ENCODE measurements at places on chromosomes 16 and 17.

DNA sequence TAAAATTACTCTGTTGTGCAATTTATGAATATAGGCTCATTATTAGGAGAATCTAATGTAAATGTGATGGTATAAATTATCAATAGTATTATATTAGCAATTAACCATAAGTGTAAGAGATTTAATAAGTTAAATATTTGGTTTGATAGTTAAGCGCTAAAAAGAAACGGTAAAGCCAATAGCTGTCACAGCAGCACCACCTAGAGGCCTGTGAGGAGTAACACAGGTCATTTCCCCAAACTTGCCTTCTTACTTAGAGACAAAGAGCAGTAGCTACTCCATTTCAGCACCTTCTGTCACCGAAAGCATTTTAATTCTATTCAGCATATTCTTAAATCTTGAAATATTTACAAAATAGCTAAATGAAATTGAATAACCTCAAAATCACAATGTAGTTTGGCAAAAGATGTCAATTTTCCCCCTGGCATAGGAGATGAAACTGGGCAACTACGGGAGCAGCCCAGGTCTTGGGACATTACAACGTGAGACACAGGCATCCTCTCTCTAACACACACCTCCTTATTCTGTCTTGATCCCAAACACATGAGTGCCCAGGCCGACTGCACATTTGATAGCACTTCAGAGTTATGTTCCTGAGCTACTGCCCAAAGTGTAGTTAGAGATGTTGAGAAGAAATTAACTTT, 14.3 kb upstream of the DYNLRB2 start:
- DNase-seq = peak; percentile 60

DNA sequence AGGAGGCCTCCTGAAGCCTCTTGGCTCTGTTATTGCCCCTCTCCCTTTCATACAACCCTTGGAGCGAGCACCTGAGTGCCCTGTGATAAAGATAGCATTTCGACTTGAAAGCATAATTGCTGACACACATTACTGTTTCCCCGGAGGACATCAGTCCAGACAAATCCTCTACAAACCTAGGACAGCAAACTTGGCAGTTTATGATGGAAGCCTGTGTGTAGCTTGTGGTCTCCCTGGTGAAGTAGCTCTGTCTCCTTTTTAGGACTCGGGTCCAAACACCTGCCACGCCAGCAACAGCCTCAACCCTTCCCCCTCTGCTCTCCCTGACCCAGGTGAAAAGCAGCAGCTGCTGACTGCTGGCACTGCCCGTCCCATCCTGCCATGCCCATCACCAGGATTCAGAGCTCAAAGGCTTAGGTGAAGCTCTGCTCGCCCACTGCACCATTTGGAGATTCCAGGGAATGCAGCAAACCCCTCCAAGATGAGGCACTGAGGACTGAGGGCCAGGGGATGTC, 55.9 kb downstream of the IRX6 start:
- no peak for DNase-seq

GRCh38 chr17:32483451-32484019, 3.3 kb upstream of the CDK5R1 start:
- DNase-seq = peak; percentile 76

DNA sequence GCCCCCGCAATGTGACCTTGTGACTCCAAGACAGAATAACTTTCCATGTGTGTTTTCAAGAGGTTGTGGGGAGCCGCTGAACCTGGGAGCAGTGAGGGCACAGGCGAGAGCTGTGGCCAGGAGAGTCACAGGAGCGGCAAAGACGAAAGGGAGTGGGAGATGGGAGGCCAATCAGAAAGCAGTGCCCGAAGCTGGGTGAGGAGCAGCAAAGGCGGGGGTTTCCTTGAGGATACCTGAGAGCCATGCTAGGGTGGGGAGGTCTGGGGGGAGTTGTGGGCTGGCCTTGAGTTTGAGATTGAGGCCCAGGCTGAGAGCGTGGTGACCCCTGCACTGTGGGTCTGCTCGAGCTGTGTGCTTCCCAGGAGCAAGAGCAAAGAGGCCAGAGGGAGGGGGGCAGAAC, 23.2 kb upstream of the NPTX1 start:
- DNase-seq = no peak

DNA sequence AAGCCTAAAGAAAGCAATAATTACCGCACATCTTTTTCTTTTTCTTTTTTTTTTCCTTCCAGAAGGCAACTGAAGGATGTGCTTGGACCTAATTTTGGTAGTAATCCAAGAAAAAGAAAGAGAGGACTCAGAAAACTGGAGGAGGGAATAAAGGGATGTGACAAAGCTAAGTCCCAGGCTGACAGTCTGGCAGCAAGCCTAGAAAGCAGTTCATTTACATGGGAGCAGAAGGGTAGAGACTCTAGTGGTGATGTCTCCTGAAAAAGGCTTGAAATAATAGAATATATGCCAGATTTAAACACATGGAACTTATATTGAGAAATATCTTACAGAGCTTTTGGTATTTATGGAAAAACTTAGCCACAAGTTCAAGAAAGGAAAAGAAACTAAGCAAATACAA, 101.0 kb upstream of the SHISA6 start:
- DNase-seq = no peak

DNA sequence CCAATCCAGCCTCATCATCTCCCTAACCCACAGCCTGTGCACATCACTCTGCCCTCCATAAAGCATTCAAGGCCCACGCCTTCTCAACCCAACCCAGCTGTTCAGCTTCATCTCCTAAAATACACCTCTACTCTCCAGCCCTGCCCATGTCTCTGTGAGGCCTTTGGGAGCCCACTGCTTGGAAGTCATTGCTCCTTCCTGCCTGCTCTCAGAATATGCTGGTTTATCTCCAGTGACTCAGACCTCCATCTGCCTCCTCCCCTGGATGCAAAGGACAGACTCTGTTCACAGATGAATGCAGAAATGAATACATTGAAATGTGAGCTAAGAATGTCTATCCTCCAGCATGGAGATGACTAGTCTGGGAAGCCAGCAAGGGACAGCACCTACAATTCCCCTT, 19.0 kb downstream of the KCNG4 start:
- no peak for DNase-seq

DNA sequence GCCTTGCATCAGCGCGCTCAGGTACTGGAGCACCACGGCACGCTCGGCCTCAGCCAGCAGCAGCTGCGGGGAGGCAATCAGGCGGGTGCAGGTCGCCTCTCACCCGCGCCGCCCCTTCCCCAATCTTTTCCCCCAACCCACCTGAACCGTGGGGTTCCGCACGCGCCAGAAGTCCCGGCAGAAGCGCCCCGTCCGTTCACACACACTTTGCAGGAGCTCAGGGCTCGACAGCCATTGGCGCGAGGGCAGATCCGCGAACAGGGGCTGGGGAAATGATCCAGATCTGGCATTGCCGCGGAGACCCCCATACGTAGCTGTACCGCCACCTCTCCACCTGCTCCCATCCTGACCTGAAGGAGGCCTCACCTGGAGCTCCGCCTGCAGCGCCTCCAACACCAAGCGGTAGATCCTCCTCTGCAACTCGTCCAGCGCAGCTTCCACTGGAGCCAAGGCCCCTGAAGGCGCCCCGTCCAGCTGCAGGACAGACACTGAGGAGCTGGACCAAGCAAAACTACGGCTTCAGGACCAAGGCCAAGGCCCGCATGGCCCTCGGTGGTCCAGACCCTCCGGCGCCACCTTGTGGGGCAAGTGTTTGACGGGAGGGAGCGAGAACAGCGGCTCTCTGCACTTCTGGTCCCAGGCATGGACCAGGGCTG, 1.4 kb upstream of the MATCAP1 start:
- peak; percentile 80 for DNase-seq

- no peak for DNase-seq
Measured at GRCh38 chr16:84434800-84435199, 66.5 kb downstream of the ATP2C2 start.

DNA sequence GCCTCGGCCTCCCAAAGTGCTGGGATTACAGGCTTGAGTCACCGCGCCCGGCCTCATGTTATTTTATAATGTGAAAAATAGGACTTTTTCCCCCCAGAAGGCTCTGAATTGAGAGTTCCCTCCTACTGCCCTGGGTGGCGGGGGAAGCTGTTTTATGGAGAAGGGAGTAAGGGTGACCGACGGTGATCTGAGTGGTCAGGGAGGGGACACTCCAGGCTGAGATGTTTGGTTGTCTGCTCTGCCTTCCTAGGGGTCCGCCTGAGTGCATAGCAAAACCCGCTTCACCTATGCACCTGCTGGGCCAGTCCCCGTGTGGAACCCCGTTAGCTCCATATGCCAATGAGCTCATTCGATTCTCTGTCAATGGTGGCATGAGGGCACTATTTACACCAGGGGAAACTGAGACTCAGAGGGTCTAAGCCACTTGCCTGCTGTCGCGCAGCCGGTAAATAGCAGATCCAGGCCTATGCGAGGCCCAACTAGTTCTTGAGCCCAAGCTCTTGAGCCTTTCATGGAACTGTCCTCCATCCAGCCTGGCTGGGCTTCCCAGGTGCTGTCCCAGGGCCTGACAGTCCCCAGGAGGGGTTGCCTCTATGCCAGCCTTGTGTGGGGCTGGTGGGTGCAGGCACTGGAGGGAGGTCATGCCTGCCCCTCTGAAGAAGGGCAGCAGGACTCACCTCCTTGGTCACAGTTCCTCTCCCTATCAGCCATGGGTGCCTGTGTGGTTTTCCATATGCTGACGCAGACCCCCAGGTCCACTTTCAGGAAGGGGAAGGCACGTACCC, 1.7 kb upstream of the GJD3 start:
- no peak for DNase-seq

DNA sequence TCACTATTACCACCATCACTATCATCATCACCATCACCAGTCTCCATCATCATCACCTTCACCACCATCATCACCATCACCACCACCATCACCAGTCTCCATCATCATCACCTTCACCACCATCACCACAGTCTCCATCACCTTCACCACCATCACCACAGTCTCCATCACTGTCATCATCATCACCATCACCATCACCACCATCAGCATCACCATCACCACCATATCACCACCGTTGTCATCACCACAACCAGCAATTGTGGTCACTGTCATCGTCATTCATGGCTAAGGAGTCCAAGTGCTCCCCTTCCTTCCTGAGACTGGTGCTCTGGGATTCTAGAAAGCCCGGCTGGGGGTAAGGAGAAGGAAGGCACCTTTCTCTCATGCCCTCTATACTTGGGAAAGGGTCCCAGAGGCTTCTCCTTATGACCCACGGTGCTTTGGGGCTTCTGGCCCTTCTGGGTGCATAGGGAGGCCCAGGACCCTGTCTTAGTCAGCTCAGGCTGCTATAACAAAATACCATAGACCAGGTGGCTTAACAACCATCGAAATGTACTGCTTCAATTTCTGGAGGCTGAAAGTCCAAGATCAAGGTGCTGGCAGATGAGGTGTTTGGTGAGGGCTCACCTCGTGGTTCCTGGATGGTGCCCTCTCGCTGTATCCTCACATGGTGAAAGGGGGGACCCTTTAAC, 93.4 kb upstream of the GSE1 start:
- no peak for DNase-seq

- DNase-seq = no peak
Measured at GRCh38 chr17:8692916-8693315, 51.7 kb downstream of the CCDC42 start.

DNA sequence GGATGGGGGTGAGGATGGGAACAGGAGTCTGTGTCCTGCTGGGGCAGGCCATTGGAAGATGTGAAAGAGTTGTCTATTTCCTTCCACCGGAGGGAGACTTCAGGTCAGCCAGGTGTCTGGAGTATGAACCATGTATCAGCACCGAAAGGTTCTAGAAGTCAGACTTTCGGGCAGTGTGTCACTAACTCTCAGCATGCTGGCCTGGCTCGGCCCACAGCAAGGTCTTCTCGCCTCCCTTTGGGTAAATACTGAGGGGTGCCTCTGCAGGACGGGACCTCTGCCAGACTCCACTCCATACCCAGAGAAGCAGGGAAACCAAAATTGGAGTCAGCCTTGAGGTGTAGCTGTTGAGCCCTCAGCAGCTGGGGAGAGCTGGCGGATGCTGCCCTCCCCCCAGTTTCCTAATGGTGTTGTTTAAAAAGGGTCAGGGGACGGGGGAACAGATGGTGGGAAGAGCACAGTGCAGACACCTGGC, 507 bp downstream of the CIITA start:
- DNase-seq = no peak

Data from fibroblast of skin of right quadriceps (primary cell).